ENCODE measurements at places on chromosomes 12 and 14.

- DNase-seq, result no peak
Measured at GRCh38 chr12:67523538-67523937, 125.0 kb upstream of the DYRK2 start.

DNA sequence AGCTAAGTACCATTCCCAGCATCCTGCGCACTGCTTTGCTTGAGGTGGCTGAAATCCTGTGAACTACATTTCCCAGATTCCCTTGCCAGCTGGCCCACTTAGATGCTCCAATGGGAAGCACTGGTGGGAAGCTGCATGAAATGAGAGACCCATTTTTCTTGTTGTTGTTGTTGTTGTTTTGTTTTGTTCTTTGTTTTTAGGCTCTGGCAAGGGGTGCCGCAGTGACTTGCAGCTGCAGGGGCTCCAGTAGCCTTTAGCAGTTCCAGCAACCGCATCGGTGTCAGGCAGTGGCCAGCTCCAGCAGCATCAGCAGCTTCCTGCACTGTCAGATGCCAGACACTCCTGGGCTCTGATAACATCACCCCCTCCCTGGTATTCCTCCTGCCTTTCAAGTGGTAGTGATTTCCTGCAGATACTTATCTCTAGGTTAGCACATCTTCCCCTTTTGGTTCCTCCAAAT is 8.8 kb upstream of the EGLN3 start:
- DNase-seq, result no peak

DNA sequence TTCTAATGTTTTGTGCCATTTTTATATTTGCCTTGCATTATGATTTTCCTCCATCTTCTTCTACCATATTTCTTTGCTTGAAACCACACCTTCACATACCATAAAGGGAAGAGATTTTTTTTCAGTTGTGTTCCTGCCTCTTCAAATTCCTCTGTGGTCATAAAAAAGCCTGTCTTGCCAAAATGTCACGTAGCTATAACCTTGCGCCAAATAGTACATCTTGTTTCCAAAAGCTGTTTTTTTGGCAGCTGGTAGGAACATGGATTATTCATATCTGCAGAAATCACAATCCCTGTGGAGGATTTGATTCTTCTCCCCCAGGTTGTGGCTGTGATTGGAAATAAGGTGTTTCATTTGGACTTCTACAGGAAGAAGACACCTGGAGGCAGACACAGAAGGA is 133.6 kb upstream of the SLC35F4 start:
- DNase-seq, result no peak

DNA sequence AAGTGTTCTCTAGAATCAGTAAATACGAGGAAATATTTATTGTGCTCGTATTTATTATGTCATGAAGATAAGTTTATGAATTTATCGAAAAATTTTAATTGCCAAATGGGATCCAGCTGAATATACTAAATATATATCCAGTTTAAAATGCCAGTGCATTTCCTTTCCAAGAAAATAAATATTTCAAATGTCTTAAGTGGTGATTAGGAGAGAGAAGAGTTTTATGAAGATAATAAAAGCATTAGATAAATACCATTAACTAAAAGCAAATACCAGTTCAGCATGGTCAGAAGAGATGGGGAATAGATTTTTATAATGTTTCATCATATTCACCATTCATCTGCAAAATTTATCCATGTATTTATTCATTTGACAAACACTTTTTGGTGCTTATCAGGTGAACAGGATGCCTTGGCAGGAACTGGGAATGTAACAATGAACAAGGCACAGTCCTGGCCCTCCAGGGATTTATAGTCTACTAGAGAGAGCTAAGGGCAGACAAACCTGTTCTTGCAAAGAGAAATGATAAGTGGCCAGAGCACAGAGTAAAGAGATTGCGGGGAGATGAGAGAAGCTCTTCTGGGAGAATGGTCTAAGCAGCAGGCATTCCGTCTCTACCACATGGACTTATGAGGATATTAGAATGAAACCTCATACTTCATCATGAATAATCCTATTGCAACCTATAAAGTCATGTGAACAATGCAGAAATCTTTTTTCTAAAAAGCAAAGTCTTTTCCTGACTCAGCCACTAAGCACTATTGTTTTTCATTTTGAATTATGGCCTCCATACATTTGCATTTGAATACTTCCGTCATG is 143.7 kb upstream of the ABCD2 start:
- no peak for DNase-seq

GRCh38 chr14:65179918-65180724 is 77.8 kb upstream of the MAX start:
- DNase-seq, result peak; percentile 94

DNA sequence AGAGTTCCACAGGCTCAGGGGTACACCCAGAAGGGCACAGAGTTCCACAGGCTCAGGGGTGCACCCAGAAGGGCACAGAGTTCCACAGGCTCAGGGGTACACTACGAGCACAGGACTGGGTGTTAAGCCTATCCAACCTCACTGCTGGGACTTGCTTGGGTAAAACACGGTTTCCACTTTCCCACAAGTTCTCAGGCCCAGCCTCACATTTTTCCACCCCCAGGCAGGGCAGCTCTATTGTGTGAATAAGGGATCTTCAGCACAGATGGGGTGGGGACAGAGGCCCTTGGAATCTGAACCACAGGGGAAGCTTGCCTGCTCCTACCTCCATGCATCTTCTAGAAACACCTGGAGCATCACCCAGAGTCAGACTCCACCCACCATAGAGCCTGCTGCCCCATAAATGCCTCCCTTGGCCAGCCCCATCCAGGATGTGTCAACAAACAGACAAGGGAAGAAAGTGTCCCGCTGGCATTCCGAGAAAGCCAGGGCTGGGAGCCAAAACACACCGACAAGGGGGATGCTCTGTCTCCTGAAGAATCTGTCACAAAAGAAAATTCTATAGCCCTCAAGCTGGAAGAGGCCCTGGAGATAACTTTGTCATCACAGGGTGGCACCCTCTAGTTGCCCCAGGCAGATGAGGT is 4.8 kb downstream of the CRACR2A start:
- no peak for DNase-seq

DNA sequence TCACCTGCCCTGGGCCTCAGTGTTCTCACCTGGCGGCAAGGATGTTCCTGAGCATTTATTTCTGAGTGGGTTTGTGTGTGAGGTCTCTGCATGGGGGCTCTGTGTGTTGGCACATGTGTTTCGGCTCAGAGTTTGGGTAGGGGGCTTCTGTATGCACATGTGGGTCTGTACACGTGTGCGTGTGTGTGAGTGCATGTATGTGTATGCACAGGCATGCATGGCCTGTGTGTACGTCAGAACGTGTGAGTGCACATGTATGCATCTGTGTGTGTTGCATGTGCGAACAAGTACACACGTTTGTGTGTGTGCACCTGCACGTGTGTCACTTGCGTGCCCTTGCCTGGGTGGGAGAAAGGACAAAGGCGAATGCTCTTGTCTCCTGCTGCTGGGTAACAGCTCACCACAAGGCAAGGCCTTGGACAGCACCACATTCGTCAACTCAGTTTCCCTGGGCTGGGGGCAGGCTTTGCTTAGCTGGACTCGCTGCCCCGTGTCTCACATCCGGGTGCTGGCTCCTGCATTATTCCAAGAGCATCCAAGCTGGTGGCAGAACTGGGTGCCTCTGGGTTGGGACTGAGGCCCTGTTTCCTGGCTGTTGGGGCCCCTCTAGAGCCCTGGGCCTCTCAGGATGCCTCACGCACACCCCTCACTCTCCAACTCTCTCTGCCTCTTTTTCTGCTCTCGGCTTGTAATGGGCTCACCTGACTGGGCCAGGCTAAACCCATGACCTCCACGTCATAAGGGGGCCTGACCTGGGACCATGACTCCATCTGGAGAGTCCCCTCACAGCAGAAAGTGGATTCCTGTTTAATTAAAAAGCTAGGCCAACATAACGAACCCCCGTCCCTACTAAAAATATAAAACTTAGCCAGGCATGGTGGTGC is 153.6 kb upstream of the C14orf180 start:
- DNase-seq, result no peak

DNA sequence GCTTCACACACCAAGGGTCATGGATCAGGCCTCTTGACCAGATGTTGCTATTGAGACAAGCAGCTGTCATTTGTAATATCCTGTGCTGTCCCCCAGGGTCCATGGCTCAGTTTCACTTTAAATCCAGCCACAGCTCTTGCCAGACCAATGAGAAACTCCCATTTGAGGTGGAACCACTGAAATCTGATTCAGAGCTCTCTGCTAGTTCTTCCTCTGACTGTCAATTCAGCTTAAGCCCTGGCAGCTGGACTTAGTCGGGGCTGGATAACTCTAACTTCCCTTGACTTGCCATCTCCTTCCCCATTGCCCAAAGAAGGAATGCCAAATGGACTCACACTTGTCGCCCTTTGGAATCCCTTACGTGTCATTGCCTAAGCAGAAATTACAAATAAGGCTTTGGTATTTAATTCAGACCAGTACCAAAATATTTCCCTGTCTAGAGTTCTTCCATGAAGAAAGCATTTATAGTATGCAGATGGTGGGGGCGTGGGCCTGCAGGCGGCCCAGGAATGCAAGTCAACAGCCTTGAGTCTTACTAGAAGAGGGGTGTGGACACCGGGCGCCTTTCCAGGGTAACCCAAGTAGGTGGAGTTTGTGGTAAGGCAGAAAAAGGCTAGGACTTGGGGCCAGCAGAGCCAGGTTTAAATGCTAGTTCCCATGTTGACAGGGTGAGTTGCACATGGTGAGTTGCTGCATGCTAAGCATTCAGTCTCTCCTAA is 96.9 kb upstream of the TMPO start:
- peak; percentile 90 for DNase-seq

DNA sequence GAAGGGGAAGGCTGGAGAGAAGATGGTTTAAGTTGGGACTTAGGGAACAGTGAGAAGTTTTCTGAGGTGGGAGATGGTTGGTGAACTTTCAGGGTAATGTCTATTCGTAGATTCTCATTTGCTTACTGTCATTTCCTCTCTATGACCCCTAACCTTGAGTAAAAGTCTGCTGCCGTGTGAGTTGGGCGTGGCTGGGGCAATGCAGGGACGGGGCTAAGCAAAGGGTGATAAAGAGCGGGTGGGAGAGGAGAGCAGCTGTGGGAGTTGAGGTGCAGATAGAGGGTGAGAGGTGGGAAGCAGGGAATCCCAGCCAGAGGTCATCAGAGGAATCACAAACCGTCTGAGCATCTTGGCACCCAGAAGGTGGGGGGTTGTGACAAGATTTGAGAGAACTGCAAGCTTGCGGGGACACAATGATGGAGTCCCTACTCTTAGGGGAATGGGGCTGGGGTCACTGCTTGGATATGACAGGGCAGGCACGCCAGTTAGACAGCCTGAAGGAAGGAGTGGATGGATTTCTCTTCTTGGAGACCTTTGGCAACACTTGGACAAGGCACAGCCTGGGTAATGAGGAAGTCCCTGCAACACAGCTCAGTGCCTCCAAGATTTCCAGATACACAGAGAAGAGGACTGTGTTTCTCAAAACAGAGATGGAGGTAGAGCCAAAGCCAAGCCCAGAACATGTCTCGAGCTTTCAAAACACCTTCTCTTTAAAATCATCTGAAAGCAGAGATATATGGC is 45.9 kb upstream of the CTDSP2 start:
- no peak for DNase-seq

- DNase-seq, result no peak
Measured at GRCh38 chr12:89547101-89547500, 21.3 kb upstream of the POC1B start.

DNA sequence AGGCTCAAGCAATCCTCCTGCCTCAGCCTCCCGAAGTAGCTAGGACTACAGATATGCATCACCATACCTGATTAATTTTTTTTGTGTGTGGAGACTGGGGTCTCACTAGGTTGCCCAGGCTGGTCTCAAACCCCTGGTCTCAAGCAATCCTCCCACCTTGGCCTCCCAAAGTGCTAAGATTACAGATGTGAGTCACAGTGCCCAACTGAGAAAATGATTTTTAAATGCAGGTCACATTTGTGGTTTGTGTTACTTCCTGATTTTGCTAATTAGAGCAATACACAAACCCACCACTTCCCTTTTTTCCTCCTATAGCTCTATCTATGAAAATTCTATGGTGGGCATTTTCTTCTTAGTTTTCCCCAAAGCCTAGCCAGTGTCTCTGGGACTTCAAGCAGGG is 45.5 kb upstream of the TMEM263 start:
- DNase-seq, result no peak

GRCh38 chr12:122813310-122813713 is 21.9 kb upstream of the HIP1R start:
- DNase-seq, result no peak

DNA sequence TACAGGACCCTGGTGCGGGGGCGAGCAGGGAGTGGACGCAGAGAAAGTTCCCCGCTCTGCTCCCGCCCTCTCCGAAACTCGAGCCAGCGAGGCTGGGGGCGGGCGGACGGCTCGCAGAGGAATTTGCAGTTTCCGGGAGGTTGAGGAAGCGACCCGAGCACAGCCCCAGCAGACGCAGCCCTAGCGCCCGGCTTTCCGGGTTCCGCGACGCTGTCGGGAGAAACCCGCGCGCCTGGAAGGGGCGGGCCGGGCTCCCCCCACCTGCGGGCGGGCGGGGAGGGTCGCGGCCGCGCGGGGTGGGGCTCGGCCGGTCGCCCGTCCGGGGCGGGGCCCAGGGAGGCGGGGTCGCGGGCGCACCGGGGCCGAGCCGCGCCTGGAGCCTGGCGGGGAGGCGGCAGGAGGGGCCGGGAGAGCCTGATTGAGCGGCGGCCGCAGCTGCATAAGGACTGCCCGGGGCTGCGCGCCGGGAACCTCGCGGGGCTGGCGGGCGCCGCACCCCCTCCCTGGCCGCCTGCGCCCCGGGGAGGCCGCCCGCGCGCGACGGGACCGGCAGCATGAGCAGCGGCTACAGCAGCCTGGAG is at the start of gene RASSF3:
RASSF3 (plus strand) TSS at position 417 of the 581 bp plus-strand sequence; CDS start at position 555, 138 bp downstream.
- no peak for DNase-seq

DNA sequence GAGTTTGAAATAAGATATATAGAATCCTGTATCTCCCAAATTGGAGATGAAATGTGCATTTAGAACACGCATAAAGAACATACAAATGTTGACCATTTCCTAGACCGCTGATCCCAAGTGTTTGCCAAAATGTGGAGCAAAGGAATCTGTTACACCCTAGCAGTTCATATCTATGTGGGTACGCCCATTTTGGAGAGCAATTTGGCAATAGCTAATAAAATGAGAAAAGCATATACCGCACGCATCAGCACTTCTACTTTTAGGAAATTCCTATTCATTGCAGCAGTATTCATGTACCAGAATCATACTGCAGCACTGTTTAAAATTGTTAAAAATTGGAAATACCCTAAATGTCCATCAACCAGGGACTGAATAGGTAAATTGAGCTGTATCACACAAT is 937.8 kb downstream of the BCL11B start:
- DNase-seq, result no peak

GRCh38 chr14:21498540-21499526 is 12.3 kb downstream of the METTL3 start:
- DNase-seq, result no peak

- no peak for DNase-seq
Measured at GRCh38 chr12:70487440-70487839, 121.3 kb downstream of the KCNMB4 start.

- no peak for DNase-seq
Measured at GRCh38 chr14:69107407-69108003, 45.4 kb downstream of the DCAF5 start.

DNA sequence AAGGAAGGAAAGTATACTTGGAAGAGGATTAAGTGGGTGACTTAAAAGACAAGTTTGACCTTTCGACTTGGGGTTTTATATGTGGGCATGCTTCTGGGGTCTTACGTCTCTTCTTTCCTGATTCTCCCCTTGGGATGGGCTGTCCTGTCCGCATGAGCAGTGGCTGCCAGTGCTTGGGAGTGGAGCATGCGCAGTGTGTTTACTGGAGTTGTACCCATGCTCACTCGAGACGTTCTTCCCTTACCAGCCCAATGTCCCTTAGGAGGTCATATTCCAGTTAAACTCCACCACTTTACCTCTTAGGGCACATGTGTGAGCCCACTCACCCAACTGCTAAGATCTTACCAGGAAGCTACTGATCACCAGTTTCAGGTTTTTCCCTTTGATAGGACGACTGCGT is 20.0 kb upstream of the CHST11 start:
- no peak for DNase-seq

Measured in kidney epithelial cell (primary cell).